ENCODE measurements at places on chromosomes 4 and X.
A peak's percentile ranks its signal among the peaks of the same experiment; 100 is the strongest.

DNA sequence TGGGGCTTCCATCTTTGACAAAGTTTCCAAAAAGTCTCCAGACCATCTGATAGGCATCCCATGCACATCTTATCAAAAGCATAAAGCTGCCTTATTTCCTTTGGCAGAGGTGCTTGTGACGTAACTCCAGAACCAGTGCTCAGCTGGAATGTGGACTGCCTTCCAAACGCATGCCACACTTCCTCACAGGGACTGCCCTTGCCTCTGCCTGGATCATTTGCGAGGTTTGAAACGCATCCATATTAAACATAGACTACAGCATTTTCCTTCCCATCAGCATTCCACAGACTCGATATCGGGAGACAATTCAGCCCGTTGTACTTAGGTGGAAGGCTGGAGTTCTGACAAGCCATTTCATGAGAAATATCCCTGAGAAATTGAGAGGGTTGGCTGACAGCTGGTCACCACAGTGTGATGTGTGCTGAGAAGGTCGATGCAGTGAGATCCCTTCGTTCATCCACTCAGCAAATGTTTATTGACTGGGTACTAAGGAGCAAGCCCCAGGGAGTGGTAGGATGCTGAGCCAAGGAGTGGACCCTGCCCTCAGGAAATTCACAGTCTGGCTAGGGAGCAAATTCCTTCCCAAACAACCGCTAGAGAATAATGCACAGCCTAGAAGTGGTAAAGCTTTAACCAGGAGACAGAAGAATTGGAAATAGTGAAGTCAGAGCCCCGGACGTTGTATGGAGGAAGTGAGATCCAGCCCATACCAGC, 376.0 kb downstream of the BCOR start:
- DNase-seq, result no peak

DNA sequence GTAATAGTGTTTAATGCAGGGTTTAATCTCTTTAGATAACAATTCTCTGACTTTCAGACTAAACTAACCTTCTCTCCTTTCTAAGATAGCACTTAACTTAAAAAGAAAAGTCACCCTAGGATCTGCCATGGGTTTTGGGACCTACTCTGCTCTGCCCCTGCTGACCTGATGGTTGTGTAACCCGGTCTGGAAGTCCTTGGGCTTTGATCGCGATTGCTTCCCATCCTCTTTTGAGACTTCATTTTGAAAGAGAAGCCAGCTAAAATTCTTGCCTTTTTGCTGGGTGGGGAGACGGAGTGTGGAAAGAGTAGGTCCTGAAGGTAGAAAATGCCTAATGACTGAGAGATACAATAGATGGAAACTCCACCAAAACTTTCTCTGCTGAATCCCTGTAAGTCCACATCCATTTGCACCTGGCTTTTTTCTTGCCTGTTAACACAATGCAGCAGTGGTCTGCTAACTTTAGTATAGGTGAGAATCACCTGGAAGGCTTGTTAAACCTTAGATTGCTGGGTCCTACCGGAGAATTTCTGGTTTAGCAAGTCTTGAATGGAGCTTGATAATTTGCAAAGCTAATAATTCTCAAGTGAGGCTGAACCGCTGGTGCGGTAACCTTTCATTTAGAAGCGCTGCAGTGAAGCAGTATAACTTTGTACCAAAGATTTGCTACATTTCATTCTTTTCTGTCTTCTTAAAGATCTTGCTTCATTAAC, 45.6 kb upstream of the CCSER1 start:
- DNase-seq, result no peak

- DNase-seq, result no peak
Observed at GRCh38 chr4:23135792-23136645, 443.3 kb downstream of the GBA3 start.

GRCh38 chr4:79798047-79798446, 275.0 kb downstream of the ANTXR2 start:
- DNase-seq, result no peak

- DNase-seq, result no peak
Observed at GRCh38 chr4:48661391-48661790, 118.7 kb downstream of the FRYL start.

DNA sequence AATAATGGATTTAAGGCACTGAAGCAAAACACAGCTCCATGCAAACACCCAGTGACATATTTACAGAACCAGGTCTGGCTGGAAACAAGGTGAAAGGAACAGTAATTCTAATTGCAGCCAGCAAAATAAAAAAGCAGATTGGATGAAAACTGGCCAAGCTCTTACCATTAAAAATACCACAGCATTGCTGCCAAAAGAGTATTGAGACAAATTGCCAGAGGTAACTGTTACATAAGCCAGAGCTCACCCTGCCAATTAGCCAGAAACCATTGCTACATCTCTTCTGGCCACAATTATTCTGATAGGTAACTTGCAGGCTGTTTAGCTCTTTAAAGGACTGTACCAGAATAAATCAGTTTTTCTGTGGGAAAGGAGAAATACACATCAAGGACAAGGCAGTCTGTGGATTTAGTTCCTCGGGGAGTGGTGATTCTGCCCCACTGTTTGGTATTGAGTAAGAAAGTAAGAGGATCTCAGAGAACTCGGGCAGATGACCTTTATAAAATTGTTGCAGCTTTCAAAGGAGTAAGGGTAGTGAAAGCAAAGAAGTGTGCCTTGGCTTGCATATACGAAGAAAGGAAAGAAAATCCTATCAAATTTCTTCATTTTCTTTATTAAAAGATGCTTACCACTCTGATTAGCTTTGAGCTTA, 369.5 kb downstream of the PPP3CA start:
- no peak for DNase-seq

- DNase-seq, result no peak
Observed at GRCh38 chr4:20281453-20281852, 29.7 kb downstream of the SLIT2 start.

DNA sequence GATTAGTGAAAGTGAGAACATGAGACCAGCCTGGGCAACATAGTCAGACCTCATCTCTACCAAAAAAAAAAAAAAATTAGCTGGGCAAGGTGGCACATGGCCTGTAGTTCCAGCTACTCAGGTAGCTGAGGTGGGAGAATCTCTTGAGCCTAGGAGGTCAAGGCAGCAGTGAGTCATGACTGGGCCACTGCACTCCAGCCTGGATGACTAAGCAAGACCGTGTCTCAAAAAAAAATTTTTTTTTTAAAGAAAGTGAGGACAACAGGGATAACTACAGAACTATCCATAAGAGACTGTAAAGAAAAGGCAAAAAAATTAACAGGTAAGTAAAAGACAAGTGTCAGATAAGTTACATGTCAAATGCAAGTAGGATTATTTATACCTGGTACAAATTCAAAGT, 13.5 kb upstream of the SPP1 start:
- no peak for DNase-seq

DNA sequence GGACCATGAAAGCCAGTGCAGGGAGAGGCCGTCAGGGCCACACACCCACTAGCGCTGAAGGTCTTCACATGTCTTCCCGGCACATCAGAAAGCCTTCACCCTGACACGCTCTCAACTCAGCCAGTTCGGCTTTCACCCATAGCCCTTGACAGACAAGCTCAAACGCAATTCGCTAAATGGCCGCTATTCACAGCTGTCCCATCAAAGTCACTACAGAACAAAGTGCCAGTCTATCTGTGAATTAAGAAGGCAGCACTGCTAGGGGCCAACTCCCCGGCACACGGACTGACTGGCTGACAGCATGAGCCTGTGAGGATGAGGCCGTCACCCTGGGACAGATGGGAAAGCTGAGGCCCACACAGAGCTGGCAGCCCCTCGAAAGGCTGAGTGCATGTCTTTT, 45.7 kb downstream of the ACOX3 start:
- DNase-seq, result no peak

DNA sequence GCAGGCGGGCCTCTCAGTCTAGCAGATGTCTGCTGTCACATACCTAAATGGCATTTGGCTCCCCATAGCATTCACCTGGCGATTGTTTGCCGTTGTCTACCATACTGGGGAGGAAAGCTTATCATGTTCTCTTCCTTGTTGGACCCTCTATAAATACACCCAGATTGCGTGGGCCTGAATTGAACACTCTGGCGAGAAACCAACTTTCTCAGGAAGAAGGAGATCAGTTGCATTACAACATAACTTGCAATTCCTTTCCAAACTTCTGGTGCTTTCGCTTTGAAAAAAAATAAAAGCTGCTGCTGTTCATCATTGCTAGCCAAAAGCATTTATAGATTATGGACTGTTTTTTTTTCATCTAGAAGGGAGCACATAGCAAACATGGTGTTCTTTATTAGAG, 230.0 kb upstream of the GPC4 start:
- DNase-seq, result no peak

DNA sequence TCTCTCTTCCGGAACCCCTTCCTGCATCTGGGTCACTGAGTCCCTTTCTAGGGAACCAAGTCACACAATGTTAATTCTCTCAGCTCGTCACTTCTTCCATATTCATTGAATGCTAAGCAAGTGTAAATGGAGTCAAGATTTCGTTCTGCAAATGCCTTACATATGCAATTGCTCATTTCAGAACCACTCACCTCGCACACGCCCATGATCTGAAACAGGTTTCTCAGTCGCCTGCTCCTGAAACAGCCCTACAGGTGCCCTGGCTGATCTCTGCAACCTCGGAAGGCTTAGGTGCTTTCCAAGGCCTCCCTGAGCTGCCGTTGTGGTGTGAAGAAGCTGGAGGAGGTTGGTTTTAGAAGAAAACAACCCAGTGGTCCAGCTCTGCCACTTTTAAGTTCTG, 100.8 kb upstream of the MSX1 start:
- DNase-seq, result no peak

DNA sequence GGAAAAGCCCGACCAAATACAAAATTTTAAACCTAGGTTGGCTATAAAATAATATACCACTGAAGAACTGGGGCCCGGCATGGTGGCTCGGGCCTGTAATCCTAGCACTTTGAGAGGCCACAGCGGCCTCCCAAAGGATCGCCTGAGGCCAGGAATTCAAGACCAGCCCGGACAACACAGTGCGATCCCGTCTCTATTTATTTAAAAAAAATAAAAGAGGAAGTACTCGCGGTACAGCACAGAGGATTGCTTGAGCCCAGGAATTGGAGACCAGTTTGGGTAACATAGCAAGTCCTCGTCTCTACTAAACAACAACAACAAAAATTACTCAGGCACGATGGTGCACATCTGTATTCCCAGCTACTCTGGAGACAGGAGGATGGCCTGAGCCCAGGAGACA, 44.8 kb upstream of the CDKN2AIP start:
- no peak for DNase-seq

- no peak for DNase-seq
Observed at GRCh38 chr4:33160126-33160525, 2440.0 kb downstream of the PCDH7 start.

DNA sequence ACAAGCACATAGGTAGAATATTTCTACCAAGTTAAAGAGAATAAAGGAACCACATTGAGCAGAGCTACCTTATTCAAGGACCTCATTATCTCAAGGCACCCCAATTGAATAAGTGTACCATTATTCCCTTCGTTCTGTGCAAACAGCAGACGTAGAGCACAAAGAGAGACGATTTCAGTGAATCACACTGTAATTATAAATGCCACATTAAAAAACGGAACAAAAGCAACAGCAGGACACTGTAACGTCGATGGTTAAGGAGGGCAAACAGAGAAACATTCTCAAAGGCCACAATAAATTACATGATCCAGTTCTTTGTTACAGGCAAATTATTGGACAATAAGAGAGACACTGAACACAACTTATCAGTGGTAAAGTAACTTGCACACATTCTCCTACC, 644.1 kb upstream of the TENM3 start:
- DNase-seq, result no peak

GRCh38 chr4:36209941-36210649, 34.2 kb downstream of the ARAP2 start:
- DNase-seq, result no peak

DNA sequence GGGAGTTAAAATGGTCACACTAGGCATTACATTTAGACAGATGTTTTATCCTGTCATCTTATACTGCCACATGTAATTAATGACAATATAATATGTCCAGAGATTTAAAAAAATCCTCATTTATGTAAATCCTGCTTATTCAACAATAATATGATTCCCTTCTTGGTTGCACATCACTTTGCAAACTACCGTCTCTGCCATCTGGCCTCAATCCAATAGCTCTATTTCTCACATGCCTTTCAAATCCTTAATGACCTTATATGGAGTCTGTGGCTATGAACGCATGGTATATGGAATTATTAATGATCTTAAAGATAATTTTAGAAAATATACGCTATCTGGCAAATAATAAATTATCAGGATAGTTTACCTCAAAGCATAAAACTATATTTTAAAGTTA, 144.5 kb downstream of the NPNT start:
- DNase-seq, result peak; percentile 28

DNA sequence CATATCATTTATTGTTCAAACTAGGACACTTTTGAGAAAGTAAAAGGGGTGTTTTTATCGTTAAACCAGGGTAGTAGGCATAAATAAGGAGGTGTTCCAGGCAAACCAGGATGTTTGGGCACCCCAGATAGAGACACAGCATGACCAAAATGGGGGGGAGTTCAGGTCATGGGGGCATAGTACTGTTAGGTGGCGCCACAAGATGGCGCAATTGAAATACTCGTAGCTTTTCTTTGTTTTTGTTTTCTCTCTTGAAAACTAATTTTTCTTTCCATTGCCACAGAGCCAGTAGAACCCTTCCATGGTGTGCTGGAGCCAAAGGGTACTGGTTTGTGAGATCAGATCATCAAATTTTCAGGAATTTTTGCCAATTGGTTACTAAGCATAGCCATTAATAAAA, 283.4 kb downstream of the BCOR start:
- DNase-seq, result peak; percentile 37

GRCh38 chr4:37465296-37465695, 220.8 kb downstream of the NWD2 start:
- DNase-seq, result no peak

DNA sequence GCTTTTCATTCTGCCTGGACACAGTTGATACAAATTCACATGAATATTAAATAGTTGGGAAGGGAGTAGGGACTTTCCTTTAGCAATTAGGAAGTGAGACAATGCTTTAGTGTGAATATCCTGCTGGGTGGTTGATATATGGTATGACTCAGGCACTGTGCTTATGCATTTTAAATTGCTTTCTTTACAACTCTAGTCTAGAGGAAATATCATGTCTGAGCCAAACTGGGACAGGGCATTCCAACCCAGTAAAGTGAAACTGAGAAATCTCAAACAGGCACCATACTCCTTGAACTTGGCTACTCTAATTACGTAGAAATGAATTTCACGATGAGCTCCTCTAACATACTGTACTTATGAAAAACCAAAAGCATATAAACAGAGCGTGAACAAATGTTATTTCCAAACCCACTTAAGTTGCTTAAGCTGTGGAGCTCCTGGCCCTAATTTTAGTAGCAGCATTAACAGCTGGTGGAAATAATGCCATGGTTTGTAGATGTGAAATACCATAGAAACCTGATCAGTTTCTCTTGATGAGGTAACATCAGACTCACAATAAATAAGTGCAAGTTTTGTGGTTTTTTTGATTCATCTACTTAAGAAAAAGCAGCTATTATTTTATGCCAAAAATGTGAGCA, 242.9 kb upstream of the GK2 start:
- DNase-seq, result no peak

- no peak for DNase-seq
Observed at GRCh38 chrX:34886011-34886410, 56.6 kb upstream of the FAM47B start.

Measured in NCI-H524 treated with DMSO at 0.1 percent for 48 hours (cell line).